ENCODE measurements at places on chromosomes 2 and 18.

DNA sequence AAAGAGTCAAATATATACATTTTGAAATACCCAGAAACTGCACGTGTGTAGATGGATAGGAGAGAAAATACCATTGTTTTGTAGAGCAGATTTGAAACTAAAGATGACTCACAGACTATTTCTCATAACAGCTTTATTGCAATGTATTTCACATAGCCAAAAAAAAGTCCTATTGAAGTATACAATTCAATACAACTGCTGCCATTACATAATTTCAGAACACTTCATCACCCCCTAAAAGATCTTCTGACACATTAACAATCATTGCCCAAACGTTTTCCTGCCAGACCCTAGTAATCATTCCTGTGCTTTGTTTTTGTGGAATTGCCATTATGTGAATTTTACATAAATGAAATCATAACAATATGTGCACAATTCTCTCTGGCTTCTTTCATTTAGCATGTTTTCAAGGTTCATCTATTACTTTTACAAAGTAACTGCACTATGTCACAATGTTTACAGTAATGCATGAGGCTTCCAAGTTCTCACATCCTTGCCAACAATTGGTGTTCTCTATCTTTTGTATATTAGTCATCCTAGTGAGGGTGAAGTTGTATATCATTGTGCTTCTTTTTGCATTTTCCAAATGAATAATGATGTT lies 378.6 kb upstream of the CWC22 start:
- DNase-seq: peak; percentile 86

- no peak for DNase-seq
These were observed 563.5 kb upstream of the KLHL29 start for GRCh38 chr2:22821458-22821857.

- no peak for DNase-seq
These were observed 899 bp upstream of the PELI1 start for GRCh38 chr2:64145119-64145518.

DNA sequence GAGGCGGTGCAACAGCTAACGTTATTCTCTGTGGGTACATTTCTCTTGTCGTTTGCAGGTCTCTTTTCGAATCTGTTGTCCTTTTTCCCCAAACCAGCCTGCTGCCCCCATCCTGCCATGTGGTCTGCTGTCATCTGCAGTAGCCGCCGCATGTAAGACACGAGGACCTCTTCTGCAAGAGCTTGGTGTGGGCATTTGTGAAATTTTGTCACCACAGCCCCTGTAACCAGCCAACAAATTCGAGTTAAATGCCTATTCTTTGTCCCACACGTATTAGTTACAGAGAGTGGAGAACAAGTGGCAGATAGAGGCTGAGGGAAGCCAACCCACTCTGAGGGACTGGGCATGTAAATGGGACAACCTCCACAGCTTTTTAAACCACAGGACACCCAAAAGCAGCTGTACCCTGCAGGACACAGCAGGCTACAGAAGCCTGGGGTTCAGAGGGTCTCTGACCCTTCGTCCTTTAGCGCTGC lies 35.0 kb downstream of the ITGA6 start:
- DNase-seq: no peak

GRCh38 chr2:136373841-136374240 lies 255.9 kb upstream of the CXCR4 start:
- DNase-seq: no peak
